ENCODE measurements at places on chromosomes 2 and 18. TPM values are rescaled to one million over a fixed set of nuclear protein-coding genes. Genes with fewer than 3 reads are reported as not detected.
A peak's percentile ranks its signal among the peaks of the same experiment; 100 is the strongest.

LCT gene
- 0.18 TPM for total RNA-seq

GRCh38 chr2:164778723-164779122 lies 62.9 kb downstream of the COBLL1 start:
- DNase-seq = no peak

DNA sequence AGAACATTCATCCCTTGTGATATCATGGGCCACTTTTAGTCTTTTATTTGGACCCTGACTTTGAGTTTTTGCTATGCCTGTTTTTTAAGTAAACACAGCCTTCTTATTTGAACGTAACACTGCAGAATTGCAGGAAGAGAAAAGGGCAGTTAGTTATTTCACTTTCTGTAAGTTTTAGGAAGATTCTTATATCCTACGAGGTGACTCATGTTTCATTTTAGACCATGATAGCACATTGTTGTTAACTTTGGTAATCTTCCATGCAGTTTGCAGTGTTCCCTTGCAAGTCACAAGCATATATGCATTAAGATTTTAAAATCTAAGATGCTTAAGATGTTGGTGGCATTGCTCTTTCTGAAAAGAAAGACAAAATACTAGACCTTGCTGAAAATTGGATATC lies 128.6 kb upstream of the EPC2 start:
- DNase-seq = no peak

DNA sequence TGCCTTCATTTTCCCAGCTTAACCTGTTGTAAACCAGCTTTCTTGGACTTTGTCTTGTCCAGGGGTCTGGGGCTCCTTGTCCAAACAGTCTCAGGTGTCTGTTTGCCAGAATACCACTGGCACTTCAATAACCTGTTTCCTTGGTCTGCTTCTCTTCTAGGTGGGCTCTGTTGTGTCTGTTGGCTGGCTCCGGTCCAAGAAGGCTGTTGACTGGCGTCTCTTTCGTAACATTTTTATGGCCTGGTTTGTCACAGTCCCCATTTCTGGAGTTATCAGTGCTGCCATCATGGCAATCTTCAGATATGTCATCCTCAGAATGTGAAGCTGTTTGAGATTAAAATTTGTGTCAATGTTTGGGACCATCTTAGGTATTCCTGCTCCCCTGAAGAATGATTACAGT lies 17.0 kb downstream of the SLC20A1 start:
- DNase-seq = no peak

DNA sequence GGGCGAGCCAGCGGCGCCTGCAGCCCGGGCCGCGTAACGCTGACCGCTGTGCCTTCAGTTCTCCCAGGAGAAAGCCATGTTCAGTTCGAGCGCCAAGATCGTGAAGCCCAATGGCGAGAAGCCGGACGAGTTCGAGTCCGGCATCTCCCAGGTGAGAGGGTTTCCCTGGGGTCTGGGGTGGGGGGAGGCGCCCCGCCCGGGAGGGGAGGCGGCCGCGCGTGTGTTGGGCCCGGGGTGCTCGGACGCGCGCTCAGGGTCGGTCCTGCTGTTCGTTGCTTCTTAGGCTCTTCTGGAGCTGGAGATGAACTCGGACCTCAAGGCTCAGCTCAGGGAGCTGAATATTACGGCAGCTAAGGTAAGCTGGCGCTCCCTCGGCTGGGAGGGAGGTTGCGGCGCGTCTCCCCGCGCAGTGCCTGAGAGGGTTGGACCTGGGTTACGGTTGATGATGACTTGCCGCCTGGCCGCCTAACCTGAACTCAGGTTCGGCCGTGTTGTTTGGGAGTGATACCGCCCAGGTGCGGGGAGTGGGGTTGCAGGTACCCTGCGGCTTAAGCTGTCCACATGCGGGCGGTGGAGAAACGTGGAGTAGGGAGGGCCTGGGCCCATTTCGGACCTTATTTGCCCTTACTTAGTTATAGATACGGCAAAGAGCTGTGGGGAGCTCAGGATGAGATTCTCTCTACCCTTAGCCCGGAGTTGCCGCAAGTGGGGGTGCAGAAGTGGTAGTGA lies 638 bp downstream of the RPS7 start:
- peak; percentile 42 for DNase-seq

OSBPL1A gene
- 0.58 TPM for total RNA-seq

DNA sequence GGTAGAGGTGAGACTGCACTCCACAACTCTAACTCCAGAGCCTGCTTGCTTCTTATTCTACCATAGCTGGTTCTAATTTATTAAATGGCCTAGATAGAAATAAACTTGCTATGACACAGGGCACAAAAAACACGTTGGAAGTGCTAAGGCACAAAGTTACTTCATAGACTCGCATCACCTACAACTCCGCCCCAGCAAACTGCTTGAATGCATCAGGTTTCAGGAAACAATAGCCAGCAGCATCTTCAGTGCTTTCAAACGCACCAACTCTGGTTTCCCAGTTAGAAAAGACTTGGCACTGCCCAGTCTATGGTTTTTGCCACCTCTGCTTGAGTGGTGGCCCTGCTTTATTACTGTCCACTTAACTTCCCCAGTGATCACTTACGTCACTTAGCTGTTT lies 142.6 kb downstream of the RIF1 start:
- DNase-seq = no peak

GRCh38 chr2:200913654-200914053 lies 24.5 kb downstream of the NIF3L1 start:
- DNase-seq = no peak

SPC25 gene
- total RNA-seq = 58.3 TPM

DNA sequence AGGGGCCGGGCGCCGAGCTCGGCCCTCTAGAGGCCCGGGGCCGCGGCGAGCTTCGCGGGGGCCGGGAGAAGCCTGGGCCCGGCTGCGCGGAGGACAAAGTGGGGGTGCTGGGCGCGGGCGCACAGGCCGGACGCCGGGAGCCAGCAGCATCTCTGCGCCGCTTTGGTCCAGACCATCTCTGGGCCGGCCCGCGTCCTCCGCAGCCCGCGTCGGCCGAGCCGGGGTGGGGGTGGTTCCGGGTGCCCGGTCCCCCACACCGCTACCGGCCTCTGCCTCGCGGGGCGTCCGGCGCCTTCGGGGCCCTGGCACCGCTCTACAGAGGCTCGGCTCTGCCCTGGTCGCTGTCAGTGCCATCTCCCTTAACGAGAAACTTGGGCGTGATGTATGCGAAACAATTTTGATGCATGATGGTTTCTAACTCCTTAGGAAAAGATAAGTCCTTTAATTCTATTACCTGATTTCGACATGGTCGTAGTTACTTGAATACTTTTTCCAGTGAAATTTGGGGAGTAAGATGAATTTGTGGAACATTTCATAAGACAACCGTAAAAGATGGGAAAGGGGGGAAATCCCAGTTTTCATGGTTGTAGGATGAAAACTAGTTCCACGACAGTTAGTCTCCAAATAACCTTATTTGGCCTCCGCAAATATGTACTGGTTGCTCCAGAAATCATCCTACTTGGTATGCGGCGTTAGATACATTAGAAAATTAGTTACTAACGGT lies 562 bp downstream of the TWSG1 start:
- DNase-seq = peak; percentile 49

DNA sequence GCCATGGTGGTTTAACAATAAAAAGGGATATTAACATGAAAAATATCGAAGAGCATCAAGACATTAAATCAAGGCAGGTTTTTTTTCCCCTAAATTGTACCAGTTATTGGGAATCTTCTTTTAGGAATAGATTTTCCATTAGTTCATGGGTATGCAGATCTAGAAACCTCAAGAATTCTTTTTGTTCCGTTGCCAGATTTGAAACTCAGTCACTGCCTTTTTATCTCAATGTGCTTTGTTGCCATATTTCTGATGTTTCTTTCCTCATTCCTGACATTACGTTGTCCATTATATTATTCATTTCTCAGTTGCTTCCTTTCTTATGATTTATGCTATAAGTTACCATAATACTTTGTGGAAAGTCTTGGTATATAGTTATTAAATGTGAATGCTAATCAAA lies 162.2 kb downstream of the CD226 start:
- DNase-seq = no peak

DNA sequence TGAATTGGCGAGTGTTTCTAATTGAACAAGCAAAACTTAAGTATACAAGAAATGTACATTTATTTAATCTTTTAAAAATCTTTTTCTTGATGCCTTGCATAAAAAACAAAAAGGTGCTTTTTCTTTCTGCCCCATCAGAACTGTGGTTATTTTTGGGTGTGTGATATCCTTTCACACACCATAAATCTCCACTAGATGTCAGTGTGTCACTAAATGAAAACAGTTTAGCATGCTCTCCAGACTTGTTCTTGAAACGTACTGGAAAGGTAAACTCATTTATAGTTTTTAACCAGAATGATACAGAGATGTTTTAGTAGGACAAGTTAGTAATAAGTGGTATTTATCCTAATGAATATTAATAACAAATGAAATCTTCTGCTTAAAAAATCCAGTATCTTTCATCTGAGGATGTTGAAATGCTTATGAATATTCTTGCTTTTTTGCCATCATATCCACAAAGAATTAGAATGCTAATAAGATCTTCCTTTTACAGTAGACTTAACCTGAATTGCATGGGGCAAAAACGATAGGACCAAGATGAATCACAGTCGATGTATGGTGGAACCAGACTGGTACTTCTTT lies 96.8 kb downstream of the UBE2E3 start:
- DNase-seq = peak; percentile 55

DNA sequence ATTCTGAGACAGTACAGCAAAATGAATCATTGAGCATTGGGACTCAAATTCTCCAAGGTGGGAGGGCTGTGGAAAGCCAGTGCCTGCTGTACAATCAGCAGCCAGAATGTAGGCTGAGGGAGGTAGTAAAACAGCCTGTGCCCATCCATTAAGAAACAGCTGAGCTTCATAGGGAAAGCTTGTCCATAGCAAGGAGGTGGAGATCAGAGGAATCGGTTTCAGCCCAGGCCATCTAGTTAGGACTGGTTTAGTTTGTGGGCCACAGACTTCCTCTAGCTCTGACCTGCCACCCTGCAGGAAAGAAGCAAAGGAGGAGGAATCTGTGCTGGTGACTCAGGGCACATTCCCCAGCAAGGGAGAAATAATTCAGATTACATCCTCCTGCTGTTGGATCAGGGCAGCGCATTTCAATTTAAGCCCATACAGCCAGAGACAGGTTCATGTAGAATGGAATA lies 333.4 kb downstream of the SETBP1 start:
- DNase-seq = no peak

GRCh38 chr2:229852565-229852964 lies 69.2 kb downstream of the TRIP12 start:
- peak; percentile 63 for DNase-seq

DNA sequence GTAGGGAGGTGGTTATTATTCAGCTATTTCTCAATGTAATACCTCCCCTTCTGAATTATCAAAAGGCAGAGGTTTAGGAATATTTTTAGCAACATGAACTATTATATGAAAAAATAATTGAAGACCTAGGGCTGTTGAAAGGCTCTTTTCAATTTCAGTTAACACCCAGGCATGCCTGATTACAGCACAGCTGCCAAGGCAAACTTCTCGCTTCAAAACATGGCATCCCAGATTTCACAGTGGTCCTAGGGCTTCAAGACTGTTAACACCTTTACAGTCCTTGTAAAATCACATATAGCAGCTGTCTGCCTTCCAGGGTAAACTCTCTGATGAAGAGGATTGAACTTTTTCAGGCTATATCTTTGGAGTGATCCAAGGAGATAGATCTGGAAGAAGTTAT lies 23.2 kb downstream of the CTLA4 start:
- DNase-seq = no peak

MATN3 gene
- total RNA-seq = not detected

GRCh38 chr18:78455386-78455785 lies 524.2 kb upstream of the SALL3 start:
- no peak for DNase-seq

DNA sequence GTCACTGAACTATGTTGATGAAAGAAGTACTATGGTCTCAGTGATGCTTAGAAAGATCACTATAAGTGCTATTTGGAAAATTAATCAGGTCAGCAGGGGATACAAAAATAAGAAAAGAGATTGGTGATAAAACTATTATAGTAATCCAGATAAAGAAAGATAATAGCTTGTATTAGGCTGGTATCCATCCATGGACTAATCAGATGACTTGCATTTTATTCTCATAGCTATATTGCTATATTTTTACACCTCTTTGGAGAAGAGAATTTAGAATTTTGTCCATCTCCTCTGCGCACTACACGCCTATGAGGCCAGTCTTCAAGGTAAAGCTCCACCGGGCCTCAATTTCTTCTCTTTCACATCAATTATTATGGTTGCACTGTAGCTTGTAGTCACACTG lies 635.1 kb upstream of the DDX18 start:
- no peak for DNase-seq

GRCh38 chr2:180829261-180829660 lies 151.1 kb upstream of the UBE2E3 start:
- DNase-seq = no peak

CHST10 gene
- total RNA-seq = 6.2 TPM

DNA sequence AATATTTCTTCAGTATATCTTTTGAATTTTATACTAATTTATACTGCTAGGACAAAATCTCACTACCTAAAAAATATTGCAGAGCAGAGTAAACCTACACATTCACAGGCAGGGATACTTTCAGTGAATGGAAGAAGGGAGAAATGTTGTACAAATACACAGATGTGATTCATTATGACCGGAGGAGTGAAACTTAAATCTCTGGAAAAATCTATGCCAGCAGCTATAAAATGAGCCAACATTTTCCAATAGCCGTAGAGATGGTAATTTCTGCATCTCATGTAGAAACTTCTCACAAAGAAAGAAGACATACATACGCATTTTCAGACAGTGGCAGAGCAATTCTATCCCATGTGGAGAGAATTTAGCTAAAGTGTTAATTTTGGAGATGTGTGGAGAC lies 54.8 kb downstream of the KCNS3 start:
- DNase-seq = no peak

DNA sequence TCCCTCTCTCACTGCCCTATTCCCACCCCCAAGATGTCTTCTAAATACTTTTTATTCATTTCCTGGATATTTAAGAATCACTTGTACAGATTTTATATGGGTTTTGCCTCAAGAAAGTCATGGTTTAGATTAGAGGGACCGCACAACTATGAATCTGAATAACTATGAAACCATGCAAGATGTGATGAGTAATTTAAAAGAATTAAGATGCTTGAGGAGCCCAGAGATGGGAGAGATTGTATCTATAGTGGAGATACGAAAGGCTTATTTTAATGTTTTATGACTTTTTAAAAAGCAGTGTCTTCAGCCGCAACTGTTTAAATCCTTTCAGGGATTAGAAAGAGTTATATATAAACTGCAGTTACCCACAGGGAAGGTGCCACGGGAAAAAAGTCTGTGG lies 324.1 kb downstream of the LPIN1 start:
- DNase-seq = no peak

- no peak for DNase-seq
Measured at GRCh38 chr2:83487451-83487850, 971.6 kb downstream of the SUCLG1 start.

- peak; percentile 76 for DNase-seq
Measured at GRCh38 chr2:113886479-113887008, 3.3 kb upstream of the ACTR3 start.

LYPD6 gene
- total RNA-seq = not detected

RGPD4 gene
- not detected for total RNA-seq

DNA sequence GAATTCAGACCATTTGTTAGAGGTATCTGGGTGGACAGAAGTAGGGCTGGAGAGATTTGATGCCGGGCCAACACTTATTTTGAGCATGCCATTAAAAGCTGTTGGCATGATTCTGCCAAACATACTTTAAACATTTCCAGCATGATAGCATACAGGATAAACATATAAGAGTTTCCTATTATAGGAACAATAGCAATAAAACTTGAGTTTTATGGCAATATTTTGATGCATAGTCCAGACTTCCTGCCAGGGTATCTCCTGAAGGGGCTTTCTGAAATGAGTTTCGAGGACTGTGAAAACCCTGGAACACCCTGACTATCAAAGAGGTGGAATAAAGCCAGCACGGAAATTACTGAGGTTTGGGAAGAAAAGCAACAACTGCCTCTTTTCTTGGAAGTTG lies 1398.0 kb upstream of the NXPH2 start:
- DNase-seq = no peak
